Stimulated activated CD8-positive, alpha-beta memory T cell treated with anti-CD3 and anti-CD28 coated beads, Interleukin-15, amount 100 ng/mL, for 24 hours (primary cell): ENCODE measurements at places on chromosomes 6 and 20.

GRCh38 chr6:154558513-154558912, 48.0 kb upstream of the CNKSR3 start:
- no peak for DNase-seq

DNA sequence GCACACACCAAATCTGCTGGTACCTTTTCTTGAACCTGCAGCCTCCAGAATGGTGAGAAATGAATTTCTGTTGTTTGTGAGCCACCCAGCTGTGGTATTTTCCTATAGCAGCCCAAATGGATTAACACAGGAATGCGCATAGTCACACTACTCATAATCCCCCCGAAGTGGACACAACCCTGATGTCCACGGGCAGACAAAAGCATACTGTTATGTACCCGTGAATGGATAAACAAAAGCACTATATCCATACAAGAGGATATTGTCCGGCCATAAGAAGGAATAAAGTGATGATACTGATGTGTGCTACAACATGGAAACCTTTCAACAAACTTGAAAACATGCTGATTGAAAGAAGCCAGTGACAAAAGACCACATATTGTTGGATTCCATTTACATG, 25.1 kb upstream of the RPP40 start:
- no peak for DNase-seq

- DNase-seq, result no peak
Observed at GRCh38 chr6:134317471-134318131, at the start of gene SGK1. SGK1 (minus strand) TSS chr6:134318112; CDS start chr6:134317460, 652 bp downstream.

- no peak for DNase-seq
Observed at GRCh38 chr6:14060971-14061370, 56.6 kb upstream of the CD83 start.

DNA sequence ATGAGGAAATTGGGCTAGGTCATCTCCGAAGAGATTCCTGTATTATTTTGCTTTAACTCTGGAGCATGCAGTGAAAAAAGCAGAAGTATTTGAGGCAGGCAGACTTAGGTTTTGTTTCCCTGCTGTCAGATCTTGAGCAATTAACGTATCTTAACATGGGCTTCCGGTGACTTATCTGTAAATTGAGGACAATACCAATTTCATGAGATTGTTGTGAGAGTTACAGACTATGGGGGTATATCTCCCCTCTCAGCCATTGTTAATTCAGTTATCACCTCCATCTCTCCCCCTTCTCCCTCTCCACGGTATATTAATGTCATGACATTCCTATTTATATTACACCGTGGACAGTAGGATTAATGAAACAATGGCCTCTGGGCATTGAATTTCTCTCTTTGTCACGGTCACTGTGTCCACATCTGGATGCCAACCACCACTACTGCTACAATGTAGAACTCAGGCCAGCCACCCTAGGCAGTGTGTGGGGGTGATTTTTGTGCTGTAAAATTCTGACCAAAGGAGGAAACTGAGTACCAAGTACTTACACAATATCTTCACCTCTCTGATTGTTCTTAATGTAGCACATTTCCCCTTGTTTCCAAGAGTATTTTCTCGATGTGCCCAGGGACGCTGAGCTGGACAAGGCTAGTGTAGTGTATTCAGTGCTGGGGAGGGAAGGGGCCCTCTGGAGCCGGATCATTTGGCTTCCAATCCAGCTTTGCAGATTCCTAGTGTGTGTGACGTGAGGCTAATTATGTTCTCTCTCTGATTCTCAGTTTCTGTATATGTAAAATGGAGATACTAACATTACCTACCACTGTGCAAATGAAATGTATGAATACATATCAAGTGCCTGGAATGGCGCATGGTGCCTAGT, 77.2 kb downstream of the GCNT2 start:
- DNase-seq, result no peak

- DNase-seq, result no peak
Observed at GRCh38 chr6:98944168-98944567, 3.6 kb downstream of the FBXL4 start.

GRCh38 chr6:45084257-45084656, 243.9 kb upstream of the RUNX2 start:
- DNase-seq, result no peak

GRCh38 chr6:138430361-138431145, 26.5 kb downstream of the HEBP2 start:
- no peak for DNase-seq

DNA sequence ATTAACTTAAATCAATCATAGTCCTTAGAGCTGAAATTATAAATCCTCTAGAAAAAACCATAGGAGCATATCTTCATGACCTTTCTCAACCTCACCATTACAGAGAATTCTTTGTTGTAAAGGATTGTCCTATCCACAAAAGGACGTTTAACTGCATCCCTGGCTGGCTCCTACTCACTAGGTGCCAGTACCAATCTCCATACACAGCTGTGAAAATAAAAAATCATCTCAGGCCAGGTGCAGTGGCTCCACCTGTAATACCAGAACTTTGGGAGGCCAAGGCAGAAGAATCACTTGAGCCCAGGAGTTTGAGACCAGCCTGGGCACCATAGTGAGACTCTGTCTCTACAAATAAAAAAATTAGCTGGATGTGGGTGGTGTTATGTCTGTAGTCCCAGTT, 89.9 kb downstream of the PDSS2 start:
- DNase-seq, result no peak

DNA sequence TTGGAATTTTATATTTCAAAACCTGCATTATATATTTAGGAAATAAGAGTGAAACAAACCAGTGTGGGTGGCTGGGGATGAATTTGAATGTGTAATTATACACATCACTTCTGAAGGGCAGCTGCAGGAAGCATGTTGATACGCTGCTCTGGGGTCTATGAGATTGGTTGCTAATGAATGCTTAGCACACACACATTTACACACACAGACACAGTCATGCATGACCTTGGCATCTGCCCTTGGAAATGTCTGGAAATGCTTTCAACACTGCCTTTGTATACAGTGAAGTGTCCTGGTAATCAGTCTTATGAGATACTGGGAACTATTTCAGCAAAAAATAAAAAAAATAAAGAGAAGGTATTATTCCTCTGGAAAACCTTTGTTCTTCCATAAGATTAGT, 83.4 kb downstream of the ELOVL4 start:
- DNase-seq, result no peak

DNA sequence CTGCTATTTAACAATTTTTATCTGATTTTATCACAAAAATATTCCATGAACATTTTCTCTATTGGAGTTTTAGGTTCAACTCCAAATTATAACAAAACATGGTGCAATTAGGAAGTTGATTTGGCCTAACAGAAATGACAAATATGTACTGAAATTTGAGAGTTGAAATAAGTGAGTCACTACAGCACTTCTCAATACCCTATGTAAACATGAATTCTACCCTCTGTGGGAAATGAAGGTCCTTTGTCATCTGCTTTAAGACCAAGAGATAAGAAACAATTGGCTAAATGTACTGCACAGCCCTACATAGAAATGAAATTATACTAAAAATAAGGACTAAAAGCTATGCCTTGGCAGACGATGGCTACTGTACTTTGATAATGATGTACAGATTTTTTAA, 86.2 kb upstream of the BEND6 start:
- no peak for DNase-seq

GRCh38 chr6:145621776-145622175, 113.5 kb downstream of the EPM2A start:
- no peak for DNase-seq

DNA sequence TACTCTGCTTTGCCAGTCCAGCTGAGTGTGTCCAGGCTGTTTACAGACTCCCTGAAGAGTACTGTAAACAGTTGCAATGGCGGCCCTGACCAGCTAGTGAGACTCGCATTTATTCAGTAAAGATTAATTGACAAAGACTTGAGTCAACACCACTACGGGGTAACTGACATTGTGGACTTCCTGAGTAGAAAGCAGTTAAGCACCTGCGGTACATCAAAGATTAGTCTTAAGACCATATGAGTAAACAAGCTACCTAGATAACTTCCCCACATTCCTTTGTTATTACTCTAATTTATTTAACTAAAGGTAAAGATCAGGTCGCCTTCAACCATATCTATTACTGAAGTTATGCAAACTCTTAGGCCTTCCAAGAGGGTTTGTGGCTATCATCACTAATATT, 12.6 kb downstream of the VPS52 start:
- no peak for DNase-seq

DNA sequence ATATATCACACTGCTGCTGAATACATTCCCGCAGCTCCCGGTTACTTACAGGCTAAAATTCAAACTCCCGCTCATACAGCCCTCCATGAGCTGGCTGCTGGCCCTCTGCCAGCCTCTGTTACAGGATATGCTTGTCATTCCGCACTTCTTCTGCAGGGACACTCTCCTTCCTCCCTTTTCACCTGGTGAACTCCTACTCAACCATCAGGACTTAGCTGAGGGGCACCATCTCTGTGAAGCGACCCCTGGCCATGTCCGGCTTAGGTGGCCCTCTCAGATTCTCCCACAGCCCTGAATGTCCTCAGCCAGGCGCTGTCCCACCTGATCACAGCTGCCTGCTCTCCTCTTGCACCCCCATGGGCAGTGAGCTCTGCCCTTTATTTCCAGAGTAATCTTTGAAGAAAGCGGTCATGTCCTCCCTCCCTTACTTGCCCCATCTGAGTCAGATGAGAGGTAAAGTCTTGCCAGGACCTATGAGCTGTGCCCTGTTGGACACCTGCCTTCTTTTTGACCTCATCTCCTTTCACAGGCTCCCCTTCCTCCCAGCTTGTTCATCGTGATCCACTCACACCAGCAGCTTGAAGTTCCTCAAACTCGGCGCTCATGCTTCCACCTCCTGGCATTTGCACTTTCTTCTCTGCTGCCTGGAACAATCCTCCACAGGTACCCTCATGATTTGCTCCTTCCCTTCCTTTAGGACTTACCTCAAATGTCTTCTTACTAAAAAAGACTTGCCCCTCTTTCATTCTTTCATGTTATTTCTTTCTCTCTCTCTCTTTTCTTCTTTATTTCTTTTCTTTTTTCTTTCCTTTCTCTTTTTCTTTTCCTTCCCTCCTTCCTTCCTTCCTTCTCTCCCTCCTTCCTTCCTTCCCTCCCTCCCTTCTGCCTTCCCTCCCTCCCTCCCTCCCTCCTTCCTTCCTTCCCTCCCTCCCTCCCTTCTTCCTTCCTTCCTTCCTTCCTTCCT, 5.6 kb downstream of the CYP24A1 start:
- no peak for DNase-seq

- DNase-seq, result no peak
Observed at GRCh38 chr6:35543459-35544193, 30.9 kb upstream of the TULP1 start.

DNA sequence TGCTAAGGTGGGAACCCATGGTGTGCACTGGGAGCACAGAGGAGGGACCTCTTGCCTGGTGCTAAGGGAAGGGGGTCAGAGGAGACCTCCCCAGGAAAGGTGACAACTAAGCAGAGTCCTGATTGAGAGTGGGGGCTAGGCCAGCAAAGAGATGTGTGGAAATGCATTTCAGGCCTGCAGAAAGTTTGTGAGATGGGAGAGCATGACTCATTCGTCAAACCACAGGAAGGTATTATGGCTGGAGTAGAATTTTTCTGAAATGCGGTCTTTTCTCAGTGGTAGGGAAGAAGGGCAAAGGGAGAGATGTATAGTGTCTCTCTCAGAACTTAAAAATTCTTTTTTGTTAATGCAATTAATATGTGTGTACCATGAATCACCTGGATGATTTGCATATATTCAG, 23.6 kb upstream of the EDN1 start:
- DNase-seq, result no peak
